ENCODE measurements at places on chromosomes 5 and 9.

DNA sequence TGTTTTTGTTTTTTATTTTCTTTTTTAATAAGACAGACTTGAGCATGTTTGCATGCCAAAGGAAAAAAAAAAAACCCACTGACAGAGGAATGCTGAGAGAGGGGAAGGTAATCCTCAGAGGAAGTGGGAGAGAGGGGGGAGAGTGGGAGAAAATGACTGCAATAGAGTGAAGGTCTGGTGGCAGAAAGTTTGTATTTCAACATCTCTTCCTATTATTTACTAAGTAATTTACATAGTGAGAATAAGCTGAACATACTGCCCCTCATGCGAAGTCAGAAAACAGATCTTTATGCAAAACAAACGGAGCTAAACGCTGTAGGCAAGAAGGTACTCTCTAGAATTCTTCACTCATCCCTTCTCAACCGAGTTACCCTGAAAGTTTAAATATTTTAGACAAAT is 45.0 kb downstream of the ELL2 start:
- DNase-seq, result no peak

- DNase-seq, result no peak
Observed at GRCh38 chr9:88183798-88184495, 45.7 kb upstream of the SPATA31C2 start.

- DNase-seq, result no peak
Observed at GRCh38 chr5:108966910-108967309, 219.2 kb downstream of the FER start.

- DNase-seq, result no peak
Observed at GRCh38 chr9:93874242-93874641, 80.9 kb downstream of the BARX1 start.

GRCh38 chr5:108375768-108376167 is 6.1 kb downstream of the FBXL17 start:
- no peak for DNase-seq

DNA sequence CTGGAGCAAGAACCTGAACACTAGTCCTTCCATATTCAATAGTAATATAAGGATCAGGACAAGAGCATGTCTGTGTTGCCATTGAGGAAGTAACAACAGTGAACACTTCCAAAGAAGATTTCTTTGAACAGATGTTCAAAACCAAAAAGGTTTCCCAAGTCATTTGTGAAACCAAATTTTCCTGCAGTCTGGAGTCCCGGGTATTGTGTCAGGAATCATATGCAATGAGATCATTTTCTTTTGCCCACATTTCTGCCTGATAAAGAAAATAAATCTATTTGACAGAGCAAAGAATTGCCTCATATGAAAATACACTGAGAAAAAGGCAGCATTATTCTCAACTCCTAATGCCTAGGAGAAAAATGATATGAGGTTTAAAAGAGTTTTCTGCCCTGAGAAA is 151.7 kb downstream of the SNX18 start:
- DNase-seq, result no peak

GRCh38 chr5:146039420-146039819 is 66.0 kb downstream of the PLAC8L1 start:
- DNase-seq, result no peak

DNA sequence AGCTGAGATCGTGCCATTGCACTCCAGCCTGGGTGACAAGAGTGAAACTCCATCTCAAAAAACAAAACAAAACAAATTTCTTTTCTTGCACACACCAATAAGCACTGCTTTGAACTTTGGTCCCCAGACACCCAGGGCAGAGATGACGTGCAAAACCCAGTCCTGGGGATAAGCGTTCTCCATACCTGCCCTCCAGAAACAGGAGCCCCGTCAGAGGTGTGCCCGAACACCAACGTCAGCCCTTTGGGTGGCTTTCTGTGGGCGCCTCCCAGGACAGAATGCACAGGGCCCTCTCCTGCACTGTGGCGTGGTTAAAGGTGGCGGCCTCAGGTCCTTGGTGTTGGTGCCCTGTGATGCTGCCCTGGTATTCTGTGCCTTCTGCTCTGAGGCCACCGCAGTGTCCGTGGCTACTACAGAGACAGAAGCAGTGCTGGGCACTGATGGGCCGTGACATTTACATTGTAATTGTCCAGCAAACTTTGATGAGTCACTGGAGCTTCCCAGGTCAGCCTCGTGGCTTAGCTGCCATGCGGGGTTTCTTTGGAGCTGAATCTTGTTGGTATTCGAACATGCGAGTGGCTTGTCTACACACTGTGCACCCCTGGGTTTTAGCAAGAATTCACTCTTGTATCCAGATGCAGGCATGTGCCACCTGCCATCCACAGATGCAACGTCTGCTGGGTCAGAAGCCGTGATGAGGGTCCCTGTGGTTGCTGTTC is 9.8 kb downstream of the PPP1R26 start:
- DNase-seq, result no peak

DNA sequence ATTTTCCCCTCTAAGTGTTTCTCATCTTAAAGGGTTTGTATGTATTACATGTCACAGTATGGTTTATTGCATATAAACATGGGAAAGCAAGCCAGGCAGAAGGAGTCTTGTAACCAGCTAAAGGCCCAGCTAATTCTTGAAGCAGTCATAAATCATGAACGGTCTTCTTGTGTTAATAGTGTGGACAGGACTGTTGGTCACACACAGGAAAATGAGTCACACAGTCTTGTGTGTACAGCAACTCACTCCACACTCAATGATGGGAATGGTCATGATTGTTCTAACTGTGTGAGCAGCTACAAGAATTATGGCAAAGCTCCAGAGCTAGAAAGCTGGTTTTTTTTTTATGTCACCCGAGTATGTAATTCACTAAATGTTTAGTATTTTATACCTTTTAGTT is 123.9 kb downstream of the GHR start:
- DNase-seq, result peak; percentile 82

GRCh38 chr9:21781656-21782055 is 20.8 kb upstream of the MTAP start:
- DNase-seq, result no peak

DNA sequence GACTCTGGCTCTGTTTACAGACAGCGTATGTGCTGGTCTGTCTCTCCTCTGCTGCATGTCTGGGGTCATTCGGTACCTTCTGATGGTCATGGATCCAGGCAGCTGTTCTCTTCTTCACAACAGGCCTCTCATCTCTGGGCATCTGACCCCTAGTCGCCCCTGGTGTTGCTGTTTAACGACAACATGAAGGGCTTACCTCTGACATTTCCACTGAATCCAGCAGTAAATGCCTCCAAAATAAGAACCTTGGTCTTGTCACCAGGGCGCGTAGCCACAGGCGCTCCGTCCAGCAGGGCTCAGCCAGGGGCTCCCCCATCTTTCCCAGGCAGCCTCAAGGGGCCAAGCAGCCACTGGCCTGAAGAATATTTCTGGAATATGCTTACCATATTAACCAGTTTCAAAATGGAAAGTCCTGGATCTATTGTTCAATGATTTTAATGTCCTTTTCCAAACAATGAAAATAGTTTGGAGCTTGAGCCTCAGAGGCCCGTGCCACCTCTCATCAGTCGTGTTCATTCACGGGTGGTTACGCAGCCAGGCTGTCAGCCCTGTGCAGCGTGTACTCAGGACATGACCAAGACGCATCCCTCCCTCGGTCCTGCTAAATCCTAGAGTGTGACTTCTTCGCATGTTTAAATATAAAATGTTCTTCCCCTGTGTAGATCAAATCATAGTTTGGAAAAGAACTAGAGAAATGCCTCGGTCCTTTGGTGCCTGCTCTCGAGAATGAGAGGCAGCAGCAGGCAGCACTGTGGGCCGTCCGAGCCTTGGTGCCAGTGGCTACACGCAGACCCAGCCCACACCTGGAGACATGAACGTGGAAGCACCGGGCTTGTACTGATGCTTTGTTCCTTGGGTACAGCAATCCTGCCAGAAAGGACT is 30.1 kb upstream of the LRRC14B start:
- DNase-seq, result no peak

DNA sequence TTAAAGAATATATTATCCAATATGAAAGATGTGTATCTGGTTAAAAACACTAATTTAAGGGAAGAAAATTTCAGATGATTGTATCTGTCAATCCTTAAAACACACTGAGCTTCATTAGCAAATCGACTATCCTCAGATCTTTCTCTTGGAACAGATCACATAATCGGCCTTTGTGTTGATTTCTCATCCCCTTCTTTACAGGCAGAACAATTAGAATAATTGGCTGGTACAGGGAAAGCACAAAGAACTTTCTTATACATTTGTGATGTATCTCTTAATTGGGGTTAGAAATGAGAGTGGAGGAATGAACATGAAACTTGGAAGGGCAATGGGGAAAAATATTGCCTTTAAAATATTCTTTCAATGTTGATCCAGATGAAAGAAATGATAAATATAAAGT is 662.1 kb downstream of the TLE4 start:
- DNase-seq, result no peak

Data from foreskin melanocyte (primary cell).